ENCODE measurements at places on chromosomes 2 and 18.

DNA sequence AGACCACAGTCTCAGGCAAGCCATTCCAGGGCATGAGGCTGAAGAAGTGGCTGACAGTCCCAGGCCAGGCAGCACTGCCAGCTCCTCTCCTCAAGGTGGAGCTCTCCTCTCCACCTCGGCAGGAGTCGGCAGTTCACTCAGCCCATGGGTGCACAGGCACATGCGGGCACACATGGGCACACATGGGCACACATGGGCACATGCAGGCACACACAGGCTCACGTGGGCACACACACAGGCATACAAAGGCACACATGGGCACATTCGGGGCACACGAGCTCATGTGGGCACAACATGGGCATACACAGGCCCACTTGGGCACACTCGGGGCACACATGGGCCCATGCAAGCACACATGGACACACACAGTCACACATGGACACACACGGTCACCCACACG is 65.3 kb upstream of the TAF1B start:
- peak; percentile 17 for DNase-seq

DNA sequence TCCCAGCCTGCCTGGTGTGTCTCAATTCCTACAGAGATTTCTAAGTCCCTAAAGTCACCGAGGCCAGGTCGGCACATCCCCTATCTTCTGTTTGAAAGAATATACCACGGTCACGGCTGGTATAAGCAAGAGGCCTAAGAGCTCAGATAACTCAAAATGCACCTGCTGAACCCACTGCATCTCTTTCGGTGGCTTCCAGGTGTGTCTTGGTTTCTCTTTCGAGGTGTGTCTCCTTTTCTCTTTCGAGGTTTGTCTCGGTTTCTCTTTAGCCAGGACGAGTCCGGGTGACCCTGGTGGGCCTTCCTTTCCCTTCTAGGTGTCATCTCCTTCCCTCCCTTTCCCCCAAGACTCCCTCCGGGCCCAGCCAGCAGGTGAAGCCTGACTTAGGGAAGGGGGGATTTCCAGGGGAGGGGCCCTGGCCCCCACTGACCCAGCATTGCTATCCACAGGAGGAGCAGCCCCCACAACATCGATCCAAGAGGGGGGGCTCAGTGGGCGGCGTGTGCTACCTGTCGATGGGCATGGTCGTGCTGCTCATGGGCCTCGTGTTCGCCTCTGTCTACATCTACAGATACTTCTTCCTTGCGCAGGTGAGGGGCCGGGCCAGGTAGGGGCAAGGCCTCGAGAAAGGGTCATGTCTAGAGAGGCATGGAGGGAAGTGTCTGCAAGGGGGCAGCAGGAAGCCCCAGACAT is 8.4 kb downstream of the ITM2C start:
- DNase-seq = no peak

DNA sequence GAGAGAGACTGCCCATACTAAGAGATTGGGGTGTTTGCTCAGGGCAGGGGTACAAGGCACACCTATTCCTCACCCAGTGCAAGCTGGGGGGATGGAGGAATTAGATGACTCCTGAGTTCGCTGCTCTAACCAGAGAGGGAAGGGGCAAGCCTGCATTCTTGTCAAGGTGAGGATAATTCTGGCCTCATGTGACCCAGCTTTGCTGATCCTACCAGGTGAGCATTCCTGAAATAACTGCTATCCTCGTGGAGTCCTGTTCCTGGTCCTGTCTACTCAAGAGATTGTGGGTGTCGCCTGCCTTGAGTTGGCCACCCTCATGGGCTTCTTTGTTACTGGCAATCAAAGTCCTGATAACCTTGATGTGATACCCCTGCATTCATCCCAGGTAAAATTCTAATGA is 206.0 kb downstream of the SPP2 start:
- DNase-seq = no peak

GRCh38 chr2:72696559-72696958 is 129.3 kb downstream of the EXOC6B start:
- no peak for DNase-seq

DNA sequence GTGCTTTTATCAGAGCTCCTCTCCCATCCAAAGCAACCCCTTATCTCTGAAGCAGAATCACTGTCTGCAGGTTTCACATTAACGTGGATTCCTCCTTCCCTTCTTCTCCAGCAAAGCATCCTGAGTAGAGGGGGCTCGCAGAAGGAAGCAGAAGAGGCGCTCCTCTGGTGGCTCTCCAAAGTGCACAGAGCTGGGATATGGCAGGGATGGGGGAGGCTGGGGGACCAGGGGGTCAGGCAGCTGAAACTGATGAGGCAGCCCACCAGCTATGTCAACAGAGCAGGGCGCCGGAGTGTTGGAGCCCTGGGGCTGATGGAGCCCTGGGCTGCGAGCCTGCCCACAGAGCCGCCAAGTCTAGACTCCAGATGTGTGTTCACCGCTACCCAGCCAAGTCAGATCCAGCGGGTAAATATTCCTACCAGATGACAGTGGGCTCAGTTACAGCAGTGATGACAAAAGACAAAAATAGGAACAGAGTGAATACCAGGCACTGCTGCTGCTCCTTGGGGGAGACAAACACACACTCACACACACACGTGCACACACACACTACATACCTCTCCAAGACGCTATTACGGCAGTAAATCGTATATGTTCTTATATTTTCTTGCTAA is 678.3 kb upstream of the ID2 start:
- DNase-seq = peak; percentile 95

DNA sequence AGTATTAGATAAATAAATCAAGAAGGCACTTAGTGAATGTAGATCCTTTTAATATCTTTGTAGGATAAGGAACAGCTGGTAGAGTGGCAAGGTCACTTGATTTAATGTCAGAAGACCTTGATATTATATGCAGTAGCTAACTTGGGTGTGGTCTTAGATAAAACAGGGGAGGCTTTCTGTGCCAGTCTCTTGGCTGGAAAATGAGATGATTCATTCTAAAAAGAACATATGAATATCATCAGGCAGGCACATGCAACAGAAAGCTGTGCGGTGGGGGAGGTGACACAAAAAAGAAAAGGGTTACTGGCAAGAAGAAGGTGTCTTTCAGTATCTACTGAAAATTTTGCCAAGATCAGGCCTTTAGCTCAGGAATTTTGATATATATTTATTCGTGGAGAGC is 931.7 kb upstream of the CELF4 start:
- DNase-seq = no peak
